Left renal cortex interstitium (tissue), 4 donors: ENCODE measurements at places on chromosomes 5 and 9.

DNA sequence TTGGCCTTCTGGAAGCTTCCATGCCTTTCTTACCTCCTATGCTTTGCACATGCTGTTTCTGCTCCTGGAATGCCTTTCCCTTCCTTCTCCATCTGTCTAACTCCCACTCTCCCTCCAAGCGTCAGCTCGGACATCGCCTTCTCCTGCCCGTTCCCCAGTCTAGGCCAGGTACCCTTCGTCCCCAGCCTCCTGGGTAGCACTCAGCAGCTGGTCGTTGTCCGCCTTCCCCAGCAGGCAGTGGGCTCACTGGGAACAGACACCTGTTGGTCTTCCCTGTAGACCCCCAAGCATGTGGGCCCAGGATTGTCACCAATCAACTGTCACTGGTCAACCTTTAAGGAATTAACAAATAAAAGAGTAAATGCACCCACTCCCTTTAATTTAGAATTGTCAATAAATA, 202.2 kb downstream of the RGS3 start:
- DNase-seq: no peak

- no peak for DNase-seq
Measured at GRCh38 chr9:91492237-91492636, 68.6 kb upstream of the NFIL3 start.

GRCh38 chr5:93577854-93578812, 2.9 kb downstream of the NR2F1-AS1 start:
- no peak for DNase-seq

- no peak for DNase-seq
Measured at GRCh38 chr5:167155387-167156005, 1135.9 kb upstream of the WWC1 start.

DNA sequence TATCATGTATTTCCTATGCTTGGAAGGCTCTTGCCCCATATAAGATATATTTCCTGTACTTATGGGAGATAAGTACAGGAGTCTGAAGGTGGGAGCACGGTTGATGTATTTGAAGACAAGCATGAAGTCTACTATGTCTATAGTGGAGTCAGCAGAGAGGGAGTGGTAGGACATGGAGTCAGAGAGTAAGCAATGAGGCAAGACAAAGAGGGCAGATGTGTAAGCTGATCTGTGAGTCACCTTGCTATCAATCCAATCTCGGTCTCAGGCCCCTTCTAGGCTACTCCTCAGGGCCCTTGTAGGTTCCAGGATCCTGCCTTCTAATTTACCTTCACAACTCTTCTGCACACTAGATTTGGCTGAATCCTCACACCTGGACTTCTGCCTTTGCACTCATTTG, 105.5 kb downstream of the MACIR start:
- DNase-seq: no peak
